ENCODE measurements at places on chromosomes 6 and 20.
A peak's percentile ranks its signal among the peaks of the same experiment; 100 is the strongest.

- peak; percentile 13 for DNase-seq
Observed at GRCh38 chr20:22333885-22334545, 250.4 kb downstream of the FOXA2 start.

- DNase-seq = no peak
Observed at GRCh38 chr6:100339574-100340255, 125.0 kb downstream of the SIM1 start.

- no peak for DNase-seq
Observed at GRCh38 chr20:42063141-42063540, 445.0 kb upstream of the CHD6 start.

DNA sequence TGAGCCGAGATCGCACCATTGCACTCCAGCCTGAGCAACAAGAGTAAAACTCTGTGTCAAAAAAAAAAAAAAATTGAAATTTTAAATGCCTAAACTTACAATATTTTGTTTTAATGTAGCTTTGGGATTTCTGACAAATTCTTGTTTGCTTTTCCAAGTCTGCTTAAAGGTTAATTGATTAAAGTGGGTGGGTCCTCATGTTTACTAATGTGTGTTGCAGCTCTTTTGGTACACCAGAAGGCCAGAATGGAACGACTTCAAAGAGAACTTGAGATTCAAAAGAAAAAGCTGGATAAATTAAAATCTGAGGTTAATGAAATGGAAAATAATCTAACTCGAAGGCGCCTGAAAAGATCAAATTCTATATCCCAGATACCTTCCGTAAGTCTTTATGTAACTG is 2.7 kb upstream of the SUMO4 start:
- DNase-seq = no peak

- DNase-seq = no peak
Observed at GRCh38 chr6:22647719-22648118, 78.4 kb downstream of the HDGFL1 start.

GRCh38 chr6:16421462-16421960 is 183.1 kb downstream of the GMPR start:
- no peak for DNase-seq

DNA sequence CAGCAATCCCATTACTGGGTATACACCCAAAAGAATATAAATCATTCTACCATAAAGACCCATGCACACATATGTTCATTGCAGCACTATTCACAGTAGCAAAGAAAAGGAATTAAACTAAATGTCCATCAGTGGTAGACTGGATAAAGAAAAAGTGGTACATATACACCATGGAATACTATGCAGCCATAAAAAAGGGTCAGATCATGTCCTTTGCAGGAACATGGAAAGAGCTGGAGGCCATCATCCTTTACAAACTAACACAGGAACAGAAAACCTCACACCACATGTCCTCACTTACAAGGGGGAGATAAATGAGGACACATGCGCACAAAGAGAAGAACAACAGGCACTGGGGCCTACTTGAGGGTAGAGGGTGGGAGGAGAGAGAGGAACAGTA is 60.9 kb downstream of the DCDC2 start:
- DNase-seq = no peak

- peak; percentile 49 for DNase-seq
Observed at GRCh38 chr20:34824806-34825529, 483 bp downstream of the NCOA6 start.

DNA sequence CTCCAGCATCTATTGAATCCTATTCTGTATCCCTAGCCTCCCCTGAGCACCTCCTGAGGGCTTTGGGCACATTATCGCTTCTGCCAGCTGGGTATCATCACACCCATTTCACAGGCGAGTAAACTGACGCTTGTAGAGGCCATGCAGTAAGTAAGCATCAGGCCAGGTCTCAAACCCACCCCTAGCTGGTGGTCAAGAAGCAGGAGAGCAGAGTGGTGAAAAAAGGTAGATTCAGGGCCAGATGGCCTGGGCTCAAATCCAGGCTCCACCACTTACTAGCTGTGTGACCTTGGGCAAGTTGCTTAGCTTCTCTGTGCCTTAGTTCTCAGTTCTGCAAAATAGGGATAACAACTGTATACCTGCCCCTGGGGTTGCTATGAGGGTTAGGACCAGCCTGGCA is 19.9 kb downstream of the GRM4 start:
- no peak for DNase-seq

DNA sequence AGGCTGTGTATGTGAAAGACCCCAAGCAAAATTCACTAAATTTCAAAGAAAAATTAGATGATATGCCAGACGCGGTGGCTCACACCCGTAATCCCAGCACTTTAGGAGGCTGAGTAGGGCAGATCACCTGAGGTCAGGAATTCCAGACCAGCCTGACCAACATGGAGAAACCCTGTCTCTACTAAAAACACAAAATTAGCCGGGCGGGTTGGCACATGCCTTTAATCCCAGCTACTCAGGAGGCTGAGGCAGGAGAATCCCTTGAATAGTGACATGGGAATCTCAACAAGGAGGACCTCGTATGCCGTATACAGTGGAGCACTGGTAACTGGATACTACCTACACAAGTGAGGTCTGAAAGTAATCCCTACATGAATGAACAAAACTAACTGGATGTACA is 92.7 kb upstream of the JARID2 start:
- no peak for DNase-seq

- no peak for DNase-seq
Observed at GRCh38 chr20:1280195-1281102, 14.4 kb downstream of the SNPH start.

GRCh38 chr6:4964675-4965561 is 38.9 kb downstream of the RPP40 start:
- no peak for DNase-seq

- no peak for DNase-seq
Observed at GRCh38 chr20:9565910-9566550, 51.6 kb downstream of the LAMP5 start.

- DNase-seq = no peak
Observed at GRCh38 chr6:73560182-73560732, 39.4 kb upstream of the EEF1A1 start.

DNA sequence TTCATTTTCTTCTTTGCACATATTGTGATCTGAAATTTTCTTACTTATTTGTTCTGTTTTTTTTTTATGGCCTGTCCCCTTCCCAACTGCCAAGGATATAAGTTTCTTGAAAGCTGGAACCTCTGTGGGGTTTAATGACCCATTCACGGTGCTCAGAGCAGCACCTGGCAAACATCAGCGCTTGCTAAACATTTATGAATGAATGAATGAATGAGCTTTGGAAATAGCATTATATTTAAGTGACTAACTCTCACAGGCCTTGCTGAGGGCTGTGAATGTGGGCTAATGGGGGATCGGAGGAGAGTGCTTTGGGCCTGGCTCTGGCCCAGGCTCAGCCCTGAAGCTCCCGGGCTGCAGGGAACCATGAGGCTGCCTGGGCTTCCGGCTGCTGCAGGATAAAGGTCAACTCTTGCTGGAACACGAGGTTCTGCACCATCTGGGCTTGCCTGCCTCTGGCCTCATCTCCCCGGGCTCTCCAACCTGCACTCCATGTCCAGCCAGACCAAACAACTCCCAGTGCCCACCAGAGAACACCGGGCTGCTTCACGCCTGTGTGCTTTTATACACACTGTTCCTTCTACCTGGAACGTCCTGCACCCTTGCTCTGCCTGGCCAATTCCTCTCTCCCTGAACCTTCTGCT is 14.6 kb upstream of the ARMC12 start:
- DNase-seq = no peak

- DNase-seq = no peak
Observed at GRCh38 chr20:53032046-53032445, 59.9 kb downstream of the TSHZ2 start.

DNA sequence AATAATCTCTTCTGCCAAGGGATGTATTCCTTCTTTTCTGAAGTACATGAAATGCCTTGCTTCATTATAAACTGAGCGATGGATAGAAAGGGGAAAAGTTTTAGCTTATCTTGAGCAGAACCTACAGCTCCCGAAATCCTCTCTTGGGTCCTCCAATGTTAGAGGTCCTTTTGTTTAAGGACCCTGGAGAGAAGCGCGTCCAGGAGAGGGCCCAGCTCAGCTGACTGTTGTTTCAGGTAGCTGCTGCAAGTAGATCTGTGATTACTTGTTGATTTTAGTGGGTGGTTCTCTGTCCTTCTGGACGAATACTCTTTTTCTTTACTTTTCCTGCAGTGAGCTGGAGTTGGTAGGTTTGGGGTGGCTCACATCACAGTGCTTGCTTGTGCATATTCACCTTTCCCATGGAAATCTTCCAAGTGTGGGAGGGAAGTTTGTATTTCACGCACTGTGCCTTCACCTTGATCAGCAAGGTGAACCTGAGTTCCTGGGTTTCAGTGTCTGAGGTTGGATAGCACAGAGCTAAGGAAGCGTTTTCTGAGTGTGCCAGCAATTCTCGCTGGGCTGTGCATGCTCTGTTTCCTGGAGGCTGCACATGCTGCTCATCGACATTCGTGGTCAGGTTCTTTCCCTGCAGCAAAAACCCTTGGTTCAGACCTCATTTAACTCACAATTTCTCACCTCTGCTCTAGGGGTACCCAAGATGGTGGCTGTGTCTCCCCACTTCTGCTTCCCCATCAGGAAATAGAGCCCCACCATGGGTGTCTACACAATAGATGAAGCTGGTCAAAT is 176.3 kb downstream of the JARID2 start:
- DNase-seq = no peak
